ENCODE measurements at places on chromosomes 4 and X.

GRCh38 chr4:146340798-146341197 lies 126.5 kb downstream of the REELD1 start:
- DNase-seq, result no peak

GRCh38 chr4:186724864-186725468 lies 1.3 kb upstream of the FAT1 start:
- no peak for DNase-seq

DNA sequence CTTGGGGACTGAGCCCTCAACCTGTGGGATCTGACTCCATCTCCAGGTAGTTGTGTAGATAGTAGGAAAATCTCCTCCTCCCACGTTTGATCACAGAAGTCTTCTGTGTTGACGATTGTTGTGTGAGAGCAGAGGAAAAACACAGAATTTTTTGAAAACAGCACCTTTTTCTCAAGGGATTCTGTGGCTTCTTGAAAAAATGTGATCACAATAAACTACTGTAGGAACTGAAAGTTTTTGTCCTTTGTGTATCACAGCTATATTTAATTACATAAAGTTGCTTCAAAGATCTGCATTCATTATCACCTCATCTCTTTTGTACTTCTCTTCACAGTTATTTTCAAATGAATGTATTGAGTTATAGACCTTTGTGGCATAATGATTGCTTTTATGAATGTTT lies 85.1 kb downstream of the AFF1 start:
- DNase-seq, result no peak

- no peak for DNase-seq
Observed at GRCh38 chrX:139204898-139205667, 325.5 kb upstream of the F9 start.

DNA sequence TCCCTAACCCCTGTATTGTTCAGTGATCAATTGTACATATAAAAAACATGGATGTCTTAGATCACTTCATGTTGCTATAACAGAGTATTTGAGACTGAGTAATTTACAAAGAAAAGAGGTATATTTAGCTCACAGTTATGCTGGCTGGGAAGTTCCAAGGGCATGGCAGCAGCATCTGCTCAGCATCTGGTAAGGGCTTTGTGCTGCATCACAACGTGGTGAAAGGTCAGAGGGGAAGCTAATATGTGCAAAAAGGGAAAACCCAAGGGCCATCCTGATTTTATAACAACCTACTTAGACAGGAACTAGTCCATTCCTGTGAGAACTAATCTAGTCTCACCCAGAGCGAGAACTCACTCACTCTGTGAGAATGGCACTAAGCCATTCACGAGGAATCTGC lies 128.2 kb upstream of the OTUD4 start:
- no peak for DNase-seq

- no peak for DNase-seq
Observed at GRCh38 chr4:10385994-10386394, 71.2 kb downstream of the ZNF518B start.

DNA sequence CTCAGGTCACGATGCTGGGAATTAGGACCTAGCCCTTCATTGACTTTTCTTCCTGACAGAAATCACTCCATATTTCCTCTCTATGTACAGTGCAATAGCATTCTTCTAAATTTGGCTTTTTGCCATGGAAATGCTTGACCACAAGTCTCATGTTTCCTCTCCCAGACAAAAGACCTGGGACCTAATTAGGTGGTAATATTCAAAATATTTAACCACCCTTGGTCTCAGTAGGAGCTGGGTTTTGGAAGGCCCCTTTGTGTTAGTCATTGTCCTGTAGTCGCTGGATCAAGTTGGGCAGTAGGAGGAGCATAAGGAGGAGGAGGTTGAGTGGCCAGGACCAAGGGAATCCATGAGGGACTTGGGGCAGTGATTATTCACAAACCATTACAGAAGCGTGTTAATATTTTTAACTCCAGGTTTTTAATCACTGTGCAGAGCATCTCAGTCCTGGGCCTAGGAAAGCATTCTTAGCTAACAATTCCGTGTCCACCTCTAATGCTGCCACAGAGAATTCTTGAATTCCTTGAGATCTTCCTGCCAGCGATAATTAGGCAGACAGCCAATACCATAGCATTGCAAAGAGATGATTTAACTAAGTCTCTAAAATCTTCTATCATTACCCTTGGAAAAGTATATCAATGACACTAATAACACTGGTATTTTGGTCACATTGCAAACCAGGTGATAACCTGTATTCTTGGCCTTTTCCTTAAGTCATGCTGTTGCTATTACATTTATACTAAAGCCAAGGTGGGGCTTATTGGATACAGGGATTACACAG lies 25.0 kb upstream of the SHROOM4 start:
- DNase-seq, result no peak

DNA sequence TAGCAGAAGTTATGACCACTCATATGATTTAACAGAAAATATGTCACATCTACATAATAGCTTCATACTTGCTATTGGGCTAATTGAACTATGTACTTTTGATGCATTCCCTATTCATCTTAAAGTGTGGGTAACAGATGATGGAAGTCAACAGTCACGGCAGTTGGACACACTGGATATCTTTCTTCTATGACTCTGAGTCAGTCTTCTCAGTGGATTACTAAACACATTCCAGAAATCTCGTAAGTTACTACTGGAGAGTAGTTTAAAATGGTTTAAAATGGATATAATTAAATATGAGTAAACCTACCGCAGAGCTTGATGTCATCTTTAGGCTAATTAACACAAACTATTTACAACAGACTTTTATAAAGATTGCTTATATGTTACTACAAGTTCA lies 30.1 kb upstream of the CFAP299 start:
- no peak for DNase-seq

DNA sequence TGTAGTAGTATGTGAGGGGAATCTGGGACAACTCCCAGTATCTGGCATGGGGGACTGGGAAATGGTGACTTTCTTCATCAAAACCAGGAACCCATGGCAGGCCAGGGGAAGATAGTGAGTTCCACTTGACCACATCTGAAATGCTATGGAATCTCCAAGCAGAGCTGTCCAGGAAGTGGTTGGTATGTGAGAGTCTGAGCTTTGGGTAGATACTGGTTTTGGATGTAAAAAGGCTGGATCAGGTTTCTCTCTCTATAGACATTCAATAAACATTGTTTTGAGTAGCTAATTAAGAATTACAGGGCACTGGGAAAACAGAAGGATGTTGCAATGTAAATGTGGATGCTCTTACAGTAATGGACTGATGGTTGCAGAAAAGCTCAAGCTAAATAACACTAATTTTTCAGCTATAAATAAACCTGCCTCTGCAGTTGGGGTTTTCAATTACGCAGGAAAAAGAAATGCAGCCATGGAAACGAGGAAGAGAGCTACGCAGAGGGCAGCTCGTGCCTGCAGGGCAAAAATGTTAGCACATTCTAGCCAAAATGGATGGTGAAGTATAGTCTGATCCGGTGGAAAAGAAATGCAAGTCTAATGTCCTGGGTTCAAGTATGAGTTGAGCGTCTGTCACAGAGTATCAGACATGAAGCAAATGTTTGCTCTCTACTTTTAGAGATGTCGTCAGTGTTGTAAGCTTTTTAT lies 13.4 kb upstream of the CHRNA9 start:
- no peak for DNase-seq

DNA sequence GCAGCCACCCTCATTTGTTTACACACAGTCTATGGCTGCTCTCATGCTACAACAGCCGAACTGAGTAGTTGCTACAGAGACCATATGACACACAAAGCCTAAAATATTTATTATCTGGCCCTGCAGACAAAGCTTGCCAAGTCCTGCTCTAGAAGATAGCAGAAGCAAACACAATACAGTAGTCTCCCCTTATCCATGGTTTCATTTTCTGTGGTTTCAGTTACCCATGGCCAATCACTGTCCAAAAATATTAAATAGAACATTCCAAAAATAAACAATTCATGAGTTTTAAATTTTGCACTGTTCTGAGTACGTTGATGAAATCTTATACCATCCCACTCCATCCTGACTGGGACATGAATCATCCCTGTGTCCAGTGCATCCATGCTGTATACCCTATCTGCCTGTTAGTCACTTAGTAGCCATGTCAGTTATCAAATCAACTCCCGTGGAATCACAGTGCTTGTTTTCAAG lies 40.2 kb upstream of the ZNF81 start:
- no peak for DNase-seq

DNA sequence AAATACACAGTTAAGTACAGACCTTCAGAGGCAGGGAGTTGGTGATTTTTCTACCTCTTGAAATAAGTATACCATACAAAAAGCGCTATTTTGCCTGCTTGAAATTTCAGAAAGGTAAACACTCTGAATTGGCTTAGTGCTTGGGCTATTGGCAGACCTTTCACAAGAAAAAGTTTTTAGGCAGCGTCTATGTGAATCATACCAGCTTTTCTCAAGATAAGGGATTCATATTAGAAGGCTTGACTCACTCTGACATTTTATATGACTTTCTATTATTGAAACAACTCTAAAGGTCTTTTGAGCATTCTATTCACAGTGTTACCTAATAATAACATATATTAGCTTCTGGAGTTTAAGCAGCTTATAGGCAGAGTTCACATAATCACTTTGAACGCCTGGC lies 286.4 kb upstream of the FAT1 start:
- no peak for DNase-seq

- DNase-seq, result no peak
Observed at GRCh38 chr4:100826808-100827548, 309.2 kb upstream of the EMCN start.

Data from stimulated activated CD8-positive, alpha-beta memory T cell treated with anti-CD3 and anti-CD28 coated beads, Interleukin-15, amount 100 ng/mL, for 24 hours (primary cell).